Neural crest cell (in vitro differentiated cells): ENCODE measurements at places on chromosomes 12 and 14.

DNA sequence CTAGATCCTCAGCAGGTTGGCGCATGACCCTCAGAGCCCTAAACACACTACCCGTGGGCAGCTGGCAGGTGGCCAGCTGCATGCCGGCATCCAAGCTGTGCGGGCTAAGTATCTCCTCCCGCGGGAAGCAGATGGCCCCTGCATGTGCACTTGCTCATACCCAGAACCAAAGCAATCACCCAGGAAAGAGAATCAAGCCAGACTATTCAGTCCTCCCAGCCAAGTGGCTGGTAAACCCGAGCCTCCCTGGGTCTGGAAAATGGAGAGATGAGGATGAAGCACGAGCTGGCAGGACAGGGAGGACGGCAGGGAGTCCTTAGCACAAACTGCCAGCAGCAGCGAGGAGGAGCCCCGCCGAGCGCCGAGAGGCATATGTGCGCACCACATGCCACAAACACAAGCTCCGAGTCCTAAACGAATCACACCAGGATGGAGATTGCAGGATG is 139.7 kb downstream of the RIMBP2 start:
- no peak overlapping the region for H3K27ac ChIP-seq
- DNase-seq = no peak
- no peak overlapping the region for H3K4me3 ChIP-seq
- H3K36me3 ChIP-seq = no peaks in the 10 kb centered on the region
- no peaks in the 10 kb centered on the region for H3K27me3 ChIP-seq

- no peak overlapping the region for H3K27ac ChIP-seq
- no peaks in the 10 kb centered on the region for H3K27me3 ChIP-seq
- no peak for DNase-seq
- H3K4me3 ChIP-seq = no peak overlapping the region
- no peaks in the 10 kb centered on the region for H3K4me1 ChIP-seq
- H3K36me3 ChIP-seq = peaks cover 5% of the 10 kb centered on the region
Measured at GRCh38 chr12:28611115-28611435, 420.8 kb downstream of the CCDC91 start.

DNA sequence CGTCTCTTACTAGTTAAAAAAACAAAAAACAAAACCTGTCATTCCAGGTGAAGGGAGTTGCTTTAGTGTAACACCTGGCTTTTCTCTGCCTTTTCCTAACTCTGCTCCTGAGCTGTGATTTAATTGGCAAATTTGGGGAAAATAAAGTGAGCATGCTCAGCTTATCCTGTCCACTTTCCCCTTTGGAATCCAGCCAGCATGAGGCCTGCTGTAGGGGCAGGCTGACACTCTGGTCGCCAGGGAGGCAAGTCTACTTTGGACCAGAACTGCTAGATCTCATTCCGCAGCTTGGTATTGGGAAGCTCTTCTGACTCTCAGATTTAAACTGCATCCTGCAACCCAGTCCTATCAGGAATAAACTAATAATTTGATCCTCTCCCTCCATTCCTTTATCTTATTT is 30.1 kb downstream of the CDKN1B start:
- no peak for DNase-seq
- no peaks in the 10 kb centered on the region for H3K4me1 ChIP-seq
- H3K27me3 ChIP-seq = no peaks in the 10 kb centered on the region
- no peak overlapping the region for H3K27ac ChIP-seq
- no peak overlapping the region for H3K4me3 ChIP-seq
- no peaks in the 10 kb centered on the region for H3K36me3 ChIP-seq

DNA sequence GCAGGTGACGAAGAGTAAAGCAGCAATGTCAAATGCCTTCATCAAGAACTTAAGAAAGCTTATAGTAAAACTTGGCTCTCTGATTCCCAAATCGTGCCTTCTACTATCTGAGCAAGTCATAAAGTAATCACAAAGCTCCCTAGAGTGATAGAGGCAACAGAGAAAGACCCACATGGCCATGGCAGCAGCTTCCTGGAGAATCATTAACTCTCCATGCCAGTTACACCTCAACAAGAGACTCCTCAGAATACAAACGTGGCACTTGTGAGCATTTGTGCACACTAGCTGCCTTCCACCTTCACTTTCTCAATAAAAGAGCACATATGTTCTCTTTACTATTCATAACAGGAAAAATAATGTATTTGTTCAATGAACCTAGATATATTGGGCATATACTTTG is 48.0 kb downstream of the PLCZ1 start:
- H3K27ac ChIP-seq = no peak overlapping the region
- no peaks in the 10 kb centered on the region for H3K4me1 ChIP-seq
- DNase-seq = no peak

- no peak overlapping the region for H3K4me3 ChIP-seq
- H3K27ac ChIP-seq = no peak overlapping the region
- H3K4me1 ChIP-seq = peaks cover 17% of the 10 kb centered on the region
- H3K27me3 ChIP-seq = no peaks in the 10 kb centered on the region
- no peak for DNase-seq
Measured at GRCh38 chr12:25319233-25319984, 68.7 kb upstream of the KRAS start.

DNA sequence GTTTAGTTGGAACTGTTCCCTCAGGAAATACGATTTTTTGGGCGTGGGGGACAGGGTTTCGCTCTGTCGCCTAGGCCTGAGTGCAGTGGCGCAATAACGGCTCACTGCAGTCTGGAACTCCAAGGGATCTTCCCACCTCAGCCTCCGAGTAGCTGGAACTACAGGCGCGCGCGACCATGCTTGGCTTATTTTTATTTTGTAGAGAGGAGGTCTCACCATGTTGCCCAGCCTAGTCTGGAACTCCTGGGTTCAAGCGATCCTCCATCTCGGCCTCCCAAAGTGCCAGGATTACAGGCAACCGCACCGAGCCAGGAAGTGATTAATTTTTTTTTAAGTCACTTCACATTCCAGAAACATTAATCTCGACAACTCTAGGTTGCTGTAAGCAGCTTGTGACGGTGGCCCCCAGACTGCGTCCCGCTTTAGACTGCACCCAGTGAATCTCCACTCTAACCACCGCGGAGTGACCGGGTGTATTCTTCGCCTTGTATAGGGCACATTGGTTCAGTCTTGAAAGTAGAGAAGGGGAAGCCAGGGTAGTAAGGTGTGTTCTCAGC is 830 bp upstream of the MIS18BP1 start:
- no peak for DNase-seq
- peaks cover 9% of the 10 kb centered on the region for H3K36me3 ChIP-seq
- peaks cover 6% of the 10 kb centered on the region for H3K27me3 ChIP-seq
- no peak overlapping the region for H3K27ac ChIP-seq
- peak overlapping the region; percentile 96 for H3K4me3 ChIP-seq

GRCh38 chr14:45641541-45641940 is 388.5 kb upstream of the MIS18BP1 start:
- H3K27ac ChIP-seq = no peak overlapping the region
- DNase-seq = no peak
- peaks cover 3% of the 10 kb centered on the region for H3K36me3 ChIP-seq
- peaks cover 13% of the 10 kb centered on the region for H3K4me1 ChIP-seq
- no peak overlapping the region for H3K4me3 ChIP-seq

DNA sequence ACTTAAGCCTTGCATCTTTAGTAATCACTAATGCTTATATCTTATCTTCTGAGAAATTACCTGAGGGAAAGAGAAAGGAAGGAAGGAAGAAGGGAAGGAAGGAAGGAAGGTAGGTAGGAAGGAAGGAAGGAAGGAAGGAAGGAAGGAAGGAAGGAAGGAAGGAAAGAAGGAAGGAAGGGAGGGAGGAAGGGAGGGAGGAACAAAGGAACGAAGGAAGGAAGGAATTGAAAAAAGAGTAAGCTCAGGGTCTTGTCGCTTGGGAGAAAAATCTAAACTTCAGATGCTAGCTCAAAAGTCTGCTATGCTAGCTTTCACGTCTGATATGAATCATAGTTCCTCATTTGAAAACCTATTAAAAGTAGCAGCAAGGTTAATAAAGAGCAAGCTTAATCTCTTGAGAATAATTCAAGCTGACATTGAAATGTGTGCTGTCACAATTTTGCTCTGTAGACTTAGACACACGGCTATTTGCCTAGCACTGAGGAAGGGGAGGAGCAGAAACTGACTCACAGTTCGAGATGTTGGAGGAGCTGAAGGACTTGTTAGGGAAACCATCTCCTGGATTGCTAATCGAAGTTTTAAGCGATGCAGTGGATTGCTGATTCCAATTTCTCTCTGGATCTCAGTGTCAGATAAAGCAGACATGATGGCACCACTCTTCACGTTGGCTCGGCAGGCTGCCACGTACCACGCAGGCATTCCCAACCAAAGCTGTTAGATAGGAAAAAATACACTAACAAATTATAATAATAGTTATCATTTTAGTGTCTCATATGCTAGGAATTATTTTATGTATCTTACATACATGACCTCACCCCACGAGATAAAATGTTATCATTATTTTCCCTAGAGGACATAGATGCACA is 216.7 kb downstream of the ACSS3 start:
- H3K27ac ChIP-seq = no peak overlapping the region
- no peaks in the 10 kb centered on the region for H3K36me3 ChIP-seq
- H3K4me1 ChIP-seq = peaks cover 11% of the 10 kb centered on the region
- DNase-seq = no peak
- H3K4me3 ChIP-seq = no peak overlapping the region
